ENCODE measurements at places on chromosomes 4 and X.

- DNase-seq = no peak
Observed at GRCh38 chrX:101171883-101172400, 47.6 kb upstream of the DRP2 start.

DNA sequence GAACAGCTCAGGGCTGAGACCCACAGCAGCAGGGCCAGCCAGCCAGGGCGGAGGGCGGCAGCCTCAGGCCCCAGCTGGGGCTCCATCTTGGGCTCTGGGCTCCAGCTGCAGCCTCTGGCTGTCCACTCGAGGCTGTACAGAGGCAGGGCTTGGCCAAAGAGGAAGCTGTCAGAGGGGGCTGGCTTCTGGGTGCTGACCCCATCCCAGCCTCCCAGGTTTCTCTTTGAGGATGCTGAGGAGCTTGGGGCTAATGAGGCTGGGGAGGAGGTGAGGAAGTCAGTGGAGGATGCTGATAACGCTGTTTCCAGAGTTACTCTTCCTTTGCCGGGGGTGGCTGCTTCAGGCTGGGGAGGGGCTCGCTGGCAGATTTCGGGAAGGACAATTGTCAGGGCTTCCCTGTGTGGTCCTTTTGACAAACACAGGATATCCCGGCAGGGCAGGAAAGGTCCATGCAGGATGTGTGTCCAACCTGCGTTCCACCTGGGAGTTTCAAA lies at the start of gene DIPK2B:
TSS of gene DIPK2B (minus strand) at position 136 of the 494 bp plus-strand sequence. CDS start at position 86, 50 bp downstream.
- no peak for DNase-seq

DNA sequence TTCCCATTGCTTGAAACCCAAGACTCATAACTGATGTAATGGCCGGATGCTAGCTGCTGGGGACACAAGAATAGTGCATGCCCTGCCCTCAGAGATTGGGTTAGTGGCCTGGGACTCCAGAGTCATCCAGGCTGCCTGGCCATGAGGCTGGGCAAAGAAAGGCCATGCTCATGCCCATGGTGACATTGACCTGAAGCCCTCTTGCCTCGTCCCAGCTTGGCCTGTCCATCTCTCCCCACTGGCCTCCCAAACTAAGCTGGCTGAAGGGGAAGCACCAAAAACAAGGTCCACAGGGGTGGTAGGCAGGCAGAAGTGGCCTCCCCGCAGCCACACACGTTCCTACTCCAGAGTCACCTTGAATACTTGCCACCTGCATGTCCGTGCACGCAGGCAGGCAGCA lies 141.8 kb downstream of the EVC2 start:
- DNase-seq = no peak

GRCh38 chrX:6898371-6898770 lies 249.1 kb upstream of the STS start:
- DNase-seq = no peak

GRCh38 chr4:133162941-133163340 lies 13.8 kb downstream of the PCDH10 start:
- no peak for DNase-seq

- DNase-seq = no peak
Observed at GRCh38 chr4:40613456-40613855, 16.2 kb downstream of the RBM47 start.

GRCh38 chrX:11266573-11267003 lies 26.6 kb upstream of the AMELX start:
- DNase-seq = no peak

GRCh38 chr4:76055016-76055415 lies 19.1 kb upstream of the CXCL11 start:
- DNase-seq = peak; percentile 87

DNA sequence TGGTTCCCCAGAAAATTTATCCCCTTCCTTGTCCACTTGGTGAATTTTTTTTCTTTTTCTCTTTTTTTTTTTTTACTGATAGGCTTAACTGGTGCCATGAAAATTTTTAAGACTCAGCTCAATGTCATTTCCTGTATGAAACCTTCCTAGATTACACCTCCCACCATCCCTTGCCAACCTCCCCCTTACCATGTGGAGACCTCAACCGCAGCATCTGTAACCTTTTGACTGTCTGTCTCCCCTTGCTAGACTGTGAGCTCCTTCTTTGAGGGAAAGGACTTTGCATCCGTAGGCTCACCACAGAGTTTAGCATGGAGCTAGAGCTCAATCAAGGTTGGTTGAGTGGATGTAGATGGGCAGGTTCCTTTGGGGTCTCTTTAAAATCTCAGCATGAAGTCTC lies 5.2 kb upstream of the PGRMC1 start:
- DNase-seq = peak; percentile 3

GRCh38 chrX:35380808-35381700 lies 417.1 kb upstream of the MAGEB16 start:
- DNase-seq = peak; percentile 15

DNA sequence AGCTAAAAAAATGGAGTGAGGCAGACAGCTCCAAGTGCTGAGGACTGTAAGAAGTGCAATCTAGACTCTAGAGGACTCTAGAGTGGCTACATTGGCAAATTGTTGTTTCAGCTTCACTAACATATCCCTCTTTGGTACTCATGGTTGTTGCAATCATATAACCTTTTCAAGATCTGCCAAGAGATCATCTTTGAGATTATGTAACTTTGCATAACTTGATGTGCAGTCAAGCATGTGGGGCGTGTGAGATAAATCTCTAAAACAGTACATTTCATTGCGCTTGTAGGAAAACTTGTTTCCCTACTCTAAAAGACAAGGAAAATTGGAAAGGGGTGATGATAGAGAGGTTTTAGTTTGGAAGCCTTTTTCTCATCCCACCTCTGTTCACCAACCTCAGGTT lies 11.2 kb upstream of the BRS3 start:
- no peak for DNase-seq

DNA sequence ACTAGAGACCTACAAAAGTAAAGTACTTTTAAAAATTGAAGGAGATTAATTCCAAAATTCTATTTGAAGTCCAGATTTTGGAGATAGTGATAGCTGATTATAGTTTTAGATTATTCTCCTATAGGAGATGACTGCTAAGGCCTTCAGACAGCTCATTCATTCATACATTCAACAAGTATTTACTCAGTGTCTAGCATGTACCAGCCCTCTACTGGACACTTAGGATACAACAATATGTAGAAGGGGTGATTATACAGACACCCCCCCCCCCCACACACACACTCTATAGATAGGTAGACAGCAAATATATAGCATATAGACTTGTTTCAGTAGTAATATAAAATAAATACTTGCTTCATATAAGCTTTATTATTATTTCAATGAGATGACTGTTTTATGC lies 60.4 kb upstream of the TAF9B start:
- peak; percentile 10 for DNase-seq

DNA sequence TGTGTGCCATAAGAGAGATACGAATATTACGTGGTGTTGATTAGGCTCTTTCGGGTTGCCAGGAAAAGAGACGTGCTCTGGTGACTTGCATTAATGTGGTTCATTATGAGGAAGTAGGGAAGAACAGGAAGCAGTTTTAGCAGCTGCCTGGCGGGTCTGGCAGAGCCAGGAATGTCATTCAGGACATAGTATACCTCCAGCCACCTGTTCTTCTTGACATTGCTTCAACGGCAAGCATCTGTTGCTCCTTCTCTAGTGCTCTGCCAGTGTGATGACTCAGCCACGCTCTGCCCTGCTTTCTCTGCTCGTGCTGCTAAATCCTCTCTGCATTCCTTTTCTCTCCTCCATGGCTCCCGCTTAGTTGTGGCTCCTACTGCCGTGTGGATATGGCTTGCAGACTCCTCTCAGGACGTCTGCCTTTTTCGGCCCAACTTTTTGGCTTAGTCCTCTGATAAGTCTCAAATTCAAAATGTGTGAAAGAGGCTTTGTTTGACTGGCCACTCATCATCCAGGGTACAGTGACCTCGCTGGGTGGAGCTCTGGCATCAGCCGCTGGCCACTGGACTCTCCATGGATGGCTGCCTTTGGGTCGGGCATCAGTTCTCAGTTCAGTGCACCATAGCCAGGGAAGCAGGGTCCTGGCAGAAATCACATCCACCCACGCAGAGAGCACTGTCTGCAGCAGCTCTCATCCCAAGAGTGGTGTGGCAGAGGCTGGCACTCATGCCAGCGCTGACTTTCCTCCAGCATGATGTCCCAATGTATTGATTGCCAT lies 89.3 kb upstream of the KLF3 start:
- no peak for DNase-seq

DNA sequence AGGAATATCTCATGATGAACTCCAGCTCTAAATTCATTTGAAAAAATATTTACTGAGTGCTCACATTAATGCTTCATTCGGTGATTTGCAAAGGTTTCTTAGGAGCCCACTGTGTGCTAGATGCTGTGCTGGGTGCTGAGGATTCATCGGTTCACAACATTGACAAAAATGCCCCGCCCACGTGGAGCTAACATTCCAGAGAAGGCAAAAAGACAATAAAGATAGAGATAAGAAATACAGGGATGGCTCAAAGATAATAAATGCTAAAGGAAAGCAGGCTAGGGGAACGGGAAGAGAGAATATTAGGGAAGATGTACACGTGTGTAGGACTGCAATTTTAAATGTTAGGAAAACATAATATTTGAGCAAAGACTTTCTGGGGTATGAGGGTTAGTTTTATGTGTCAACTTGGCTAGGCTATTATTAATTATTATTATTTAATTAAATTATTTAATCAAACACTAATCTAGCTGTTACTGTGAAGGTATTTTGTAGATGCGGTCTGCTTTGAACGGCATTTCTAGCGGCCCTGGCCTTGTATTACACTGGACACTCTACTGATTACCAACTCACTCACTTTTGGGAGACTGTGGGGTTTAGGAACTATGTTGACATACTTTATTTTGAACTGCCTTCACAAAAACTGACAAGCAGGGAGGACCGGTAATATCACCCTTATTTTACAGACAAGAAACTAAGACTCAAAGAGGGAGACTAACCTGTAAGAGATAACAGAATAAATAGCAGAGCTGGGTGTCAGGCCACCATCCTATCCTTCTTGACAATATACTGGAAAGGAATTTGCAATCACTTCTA lies 61.9 kb upstream of the IRF2 start:
- DNase-seq = no peak

DNA sequence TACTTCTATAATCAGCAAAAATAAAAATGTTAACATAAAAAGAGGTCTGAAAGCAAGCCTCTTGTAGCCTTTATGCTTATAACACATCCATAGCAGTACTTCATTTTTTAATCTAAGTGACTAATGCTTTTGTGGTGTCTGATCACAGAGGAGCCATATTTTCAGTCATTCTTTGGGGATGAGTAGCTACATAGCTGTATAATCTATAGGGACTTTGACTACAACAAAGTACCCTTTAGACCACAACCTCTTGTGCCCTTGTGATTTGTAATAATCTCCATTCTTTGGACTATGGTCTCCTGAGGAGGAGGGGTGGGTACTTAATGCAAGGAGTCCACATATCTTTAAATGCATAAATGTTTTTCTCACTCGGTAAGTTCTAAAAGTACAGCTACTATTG lies 9.6 kb downstream of the DRP2 start:
- DNase-seq = no peak

GRCh38 chrX:130999360-130999759 lies 58.8 kb upstream of the ARHGAP36 start:
- DNase-seq = no peak

DNA sequence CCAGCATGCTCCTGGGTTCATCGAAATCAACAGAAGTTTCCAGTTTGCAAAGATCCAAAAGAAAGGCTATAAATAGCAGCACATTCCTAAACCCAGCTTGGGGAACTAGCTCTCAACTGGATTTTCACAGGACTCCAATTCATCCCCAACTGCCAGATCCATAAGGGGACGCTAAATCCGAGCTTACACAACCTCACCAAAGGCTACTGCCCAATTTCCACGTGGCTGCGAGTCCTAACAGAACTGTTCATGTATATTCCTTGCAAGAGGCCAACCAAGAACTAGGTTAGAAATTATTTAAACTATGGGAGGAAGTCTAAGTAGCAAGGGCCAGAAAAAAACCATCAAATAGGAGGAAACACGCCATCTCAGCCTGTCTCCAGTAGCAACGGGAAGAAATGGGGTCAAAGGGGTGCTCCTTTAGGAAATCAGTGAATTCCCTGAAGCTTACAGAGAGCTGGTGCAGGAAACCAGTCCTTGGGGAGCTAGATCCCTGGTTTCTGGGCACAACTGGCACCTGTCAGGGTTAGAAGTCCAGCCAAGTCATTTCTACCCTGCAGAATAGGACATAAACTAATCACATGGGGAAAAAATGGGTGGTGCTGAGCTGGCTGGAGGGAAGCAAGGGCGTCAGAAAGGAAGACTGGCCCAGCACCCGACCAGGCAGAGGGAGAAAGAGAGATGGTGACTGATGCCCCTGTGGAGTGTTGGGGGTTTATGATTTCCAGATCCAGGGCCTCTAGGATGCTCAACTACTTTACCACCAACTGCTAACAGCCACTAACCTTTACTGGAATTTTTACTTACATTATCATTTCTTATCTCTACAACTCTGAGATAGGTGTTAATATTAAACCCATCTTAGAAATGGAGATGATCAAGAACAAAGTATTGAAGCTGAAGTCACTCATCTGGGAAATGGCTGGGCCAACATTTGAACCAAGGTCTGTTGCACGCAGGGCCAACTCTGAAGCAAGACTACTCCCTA lies 20.5 kb downstream of the RELL1 start:
- no peak for DNase-seq

- no peak for DNase-seq
Observed at GRCh38 chr4:161178310-161178709, 985.5 kb downstream of the FSTL5 start.

DNA sequence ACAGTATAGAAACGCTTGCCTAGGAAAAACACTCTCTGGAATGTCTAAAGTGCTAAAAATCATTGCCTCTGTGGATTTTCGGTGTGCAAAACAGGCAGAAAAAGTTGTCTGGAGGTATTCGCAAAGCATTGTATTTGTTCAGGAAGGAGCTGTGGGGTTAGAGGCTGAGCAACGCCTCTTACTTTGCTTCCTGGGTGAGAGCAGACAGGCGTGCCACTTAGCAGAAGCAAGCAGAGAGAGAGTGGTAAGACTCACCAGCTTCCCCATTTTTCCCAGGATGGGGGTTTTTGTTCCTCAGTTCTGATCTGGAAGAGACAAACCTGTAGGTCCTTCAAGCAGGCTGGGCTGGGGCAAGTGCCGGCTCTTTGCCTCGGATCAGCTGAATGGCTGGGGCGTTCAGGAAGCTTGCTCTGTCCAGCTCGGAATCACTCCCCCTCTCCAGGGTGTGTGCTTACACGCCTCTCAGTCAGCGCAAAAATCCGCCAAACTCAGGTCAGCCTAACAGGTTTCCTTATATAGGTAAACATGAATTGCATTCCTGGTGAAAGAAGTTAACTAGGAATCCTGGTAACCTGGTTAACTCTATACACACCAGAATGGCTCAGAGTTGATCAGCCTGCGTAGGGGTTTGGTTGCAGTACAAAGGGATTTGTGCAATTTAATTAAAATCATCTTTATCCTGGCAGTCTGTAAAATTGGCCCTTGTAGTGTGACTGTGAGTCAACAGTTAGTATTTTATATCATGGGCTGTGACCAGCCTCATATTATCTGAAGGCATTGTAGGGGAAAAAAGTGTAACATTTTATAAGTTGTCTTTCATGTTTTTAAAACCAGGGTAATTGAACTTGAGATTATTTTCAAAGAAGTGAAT lies 213.1 kb upstream of the MID1 start:
- DNase-seq = no peak

All from activated CD4-positive, alpha-beta T cell treated with anti-CD3 and anti-CD28 coated beads, Interleukin-2, Interleukin-4, amounts not matched to agents 100 ng/mL and 50 ng/mL, durations not matched to agents 16 hours and 8 hours (primary cell).